ENCODE measurements at places on chromosomes 4 and X.

- peak; percentile 65 for DNase-seq
Observed at GRCh38 chr4:151540728-151541388, 131.9 kb downstream of the FHIP1A start.

GRCh38 chr4:125359363-125359762 lies 44.6 kb downstream of the FAT4 start:
- DNase-seq, result no peak

- no peak for DNase-seq
Observed at GRCh38 chr4:55385201-55385649, 10.5 kb upstream of the TMEM165 start.

GRCh38 chr4:53990641-53991040 lies 73.8 kb downstream of the CHIC2 start:
- DNase-seq, result no peak
